Foreskin keratinocyte (primary cell): ENCODE measurements at places on chromosomes 13 and 19. TPM values are rescaled to one million over a fixed set of nuclear protein-coding genes. Genes with fewer than 3 reads are reported as not detected.

DNA sequence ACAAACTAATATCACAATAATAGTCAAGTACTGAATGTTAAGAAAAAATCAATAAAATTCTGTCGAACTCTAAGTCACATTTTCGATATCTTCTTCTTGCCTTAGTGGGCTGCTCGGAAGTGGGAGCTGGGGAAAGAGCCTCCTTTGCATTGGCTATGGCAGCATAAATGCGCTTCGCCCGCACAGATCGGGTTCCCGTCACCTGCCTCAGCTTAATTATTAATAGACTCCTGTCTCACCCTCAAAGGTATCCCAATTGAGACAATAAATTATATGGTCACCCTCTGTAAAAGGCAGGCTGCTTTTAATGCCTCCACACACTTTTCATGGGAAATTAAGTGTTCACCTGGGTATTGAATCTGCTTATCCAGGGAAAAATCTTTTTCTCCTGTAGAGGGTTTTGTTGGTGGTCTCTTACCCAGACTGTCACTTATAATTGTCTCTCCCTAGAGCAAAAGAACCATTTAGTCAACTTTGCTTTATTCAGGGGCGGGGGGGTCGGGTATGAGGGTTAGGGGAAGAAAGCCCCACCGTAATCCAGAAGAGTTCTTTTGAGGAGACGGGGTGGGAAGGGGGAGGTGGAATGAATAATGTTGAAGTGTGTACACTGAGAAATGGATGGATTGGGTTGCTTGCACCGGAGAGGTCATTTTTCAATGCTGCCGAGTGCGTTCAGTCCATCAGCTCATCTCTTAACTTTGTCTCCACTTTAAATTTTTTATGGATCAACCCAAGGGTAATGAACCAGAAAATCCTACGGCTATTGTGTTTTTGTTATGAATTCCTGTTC lies 682.6 kb upstream of the SGCG start:
- DNase-seq: no peak

GRCh38 chr19:5492635-5493409 lies 37.6 kb downstream of the ZNRF4 start:
- DNase-seq: no peak

The TJP3 gene
- not detected in 2 replicates for total RNA-seq

The GSX1 gene
- not detected in 2 replicates for total RNA-seq

DNA sequence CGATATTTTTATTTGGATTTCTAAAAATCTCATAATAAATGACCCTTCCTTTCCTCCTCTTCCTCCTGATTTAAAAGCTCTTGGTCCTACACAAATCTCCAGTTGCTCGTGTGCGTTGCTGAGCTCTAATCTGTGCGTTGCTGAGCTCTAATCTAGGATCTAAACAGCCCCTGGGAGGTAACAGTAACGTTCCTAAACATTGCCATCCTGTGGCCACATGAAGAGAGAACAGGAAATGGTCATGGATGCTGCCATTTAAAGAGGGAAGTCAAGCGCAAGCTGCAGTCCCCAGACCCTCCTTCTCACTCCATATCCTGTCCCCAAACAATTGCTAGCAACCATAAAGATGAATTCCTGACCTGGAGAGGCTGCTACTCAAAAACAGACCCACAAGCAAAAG lies 170.8 kb downstream of the NUFIP1 start:
- no peak for DNase-seq

The RAB20 gene
- total RNA-seq: 3.5 and 4.4 TPM in 2 replicates

GRCh38 chr13:46288570-46289259 lies 77.0 kb downstream of the LRRC63 start:
- DNase-seq: no peak

DNA sequence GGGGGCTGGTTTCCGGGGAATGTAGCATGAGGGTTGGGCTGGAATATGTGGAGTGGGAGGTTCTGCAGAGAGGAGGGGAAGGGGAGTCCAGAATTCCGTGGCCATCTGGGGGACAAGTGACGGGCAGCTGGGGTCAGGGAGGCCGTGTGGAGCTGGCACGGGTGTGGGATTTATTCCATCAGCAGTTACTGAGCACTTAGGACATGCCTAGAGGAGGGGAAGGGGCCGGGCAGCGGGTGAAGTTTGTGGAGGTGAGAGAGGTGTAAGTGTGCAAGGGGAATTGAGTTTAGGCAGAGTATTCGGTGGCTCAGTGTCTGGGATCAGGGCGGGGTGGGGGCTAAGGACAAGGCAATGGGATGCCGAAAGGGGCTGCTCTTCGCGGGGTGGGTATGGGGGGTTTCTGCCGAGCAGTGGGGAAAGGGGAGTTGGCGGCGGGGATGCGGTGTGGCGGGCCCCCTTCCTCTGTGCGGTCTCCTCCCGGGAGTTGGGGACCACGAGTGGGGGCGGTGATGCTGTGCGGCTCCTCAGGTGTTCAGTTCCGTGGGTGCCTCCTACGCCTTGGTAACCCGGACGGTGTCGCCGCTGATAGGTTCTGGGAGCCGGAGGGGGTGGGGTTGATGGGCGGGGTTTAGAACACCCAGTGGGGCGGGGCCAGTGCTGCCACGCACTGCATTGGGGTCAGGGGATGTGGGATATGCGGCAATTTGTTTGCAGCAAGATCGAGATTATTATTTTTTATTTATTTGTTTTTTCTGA lies 5.4 kb downstream of the CCDC61 start:
- DNase-seq: no peak
